Central memory CD4-positive, alpha-beta T cell (primary cell): ENCODE measurements at places on chromosomes 3 and 15.

- no peak for DNase-seq
Measured at GRCh38 chr15:90749754-90750153, 32.6 kb downstream of the BLM start.

DNA sequence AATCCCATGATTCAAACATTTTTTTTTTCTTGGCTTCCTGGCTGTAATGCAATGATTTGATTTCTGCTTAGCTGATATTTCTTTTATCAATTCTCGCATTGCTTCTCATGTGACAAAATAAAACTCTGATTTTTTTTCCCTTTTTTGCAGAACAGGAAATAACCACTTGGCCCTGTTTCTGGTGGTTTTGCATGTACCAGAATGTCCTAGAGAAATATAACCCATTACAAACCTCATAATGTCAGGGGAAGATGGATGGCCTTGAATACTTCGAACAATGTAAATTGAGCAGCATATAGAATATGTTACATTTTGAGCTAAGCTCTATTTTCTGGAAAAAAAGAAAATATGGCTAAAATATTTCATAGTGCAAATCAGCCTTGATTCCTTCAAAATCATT is 275.6 kb downstream of the RAP2B start:
- DNase-seq = no peak

- DNase-seq = no peak
Measured at GRCh38 chr15:98174286-98174685, 213.8 kb downstream of the ARRDC4 start.

GRCh38 chr3:172447611-172448579 is at the start of gene GHSR:
Gene GHSR, minus strand, starts transcription at chr3:172448456. Its CDS starts 43 bp downstream, at chr3:172448413.
- no peak for DNase-seq

GRCh38 chr15:85609492-85609891 is 185.2 kb downstream of the KLHL25 start:
- no peak for DNase-seq

DNA sequence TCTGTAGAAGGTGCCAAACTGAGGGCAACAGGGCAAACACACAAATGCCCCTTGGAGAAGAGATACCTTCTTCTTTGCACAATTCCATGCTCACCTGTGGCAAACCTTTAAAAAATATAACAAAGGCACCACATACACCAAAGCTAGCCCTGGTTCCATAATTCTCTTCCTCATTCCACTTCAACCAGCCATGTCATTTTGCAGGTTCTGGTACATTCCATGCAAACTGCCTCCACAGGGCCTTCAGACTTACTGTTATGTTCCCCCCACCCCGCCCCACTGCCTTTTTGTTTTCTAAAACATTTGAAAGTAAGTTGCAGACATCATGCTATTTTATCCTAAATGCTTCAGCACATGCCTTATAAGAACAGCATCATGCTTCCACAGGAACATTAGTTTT is 269.0 kb downstream of the NSUN3 start:
- no peak for DNase-seq

DNA sequence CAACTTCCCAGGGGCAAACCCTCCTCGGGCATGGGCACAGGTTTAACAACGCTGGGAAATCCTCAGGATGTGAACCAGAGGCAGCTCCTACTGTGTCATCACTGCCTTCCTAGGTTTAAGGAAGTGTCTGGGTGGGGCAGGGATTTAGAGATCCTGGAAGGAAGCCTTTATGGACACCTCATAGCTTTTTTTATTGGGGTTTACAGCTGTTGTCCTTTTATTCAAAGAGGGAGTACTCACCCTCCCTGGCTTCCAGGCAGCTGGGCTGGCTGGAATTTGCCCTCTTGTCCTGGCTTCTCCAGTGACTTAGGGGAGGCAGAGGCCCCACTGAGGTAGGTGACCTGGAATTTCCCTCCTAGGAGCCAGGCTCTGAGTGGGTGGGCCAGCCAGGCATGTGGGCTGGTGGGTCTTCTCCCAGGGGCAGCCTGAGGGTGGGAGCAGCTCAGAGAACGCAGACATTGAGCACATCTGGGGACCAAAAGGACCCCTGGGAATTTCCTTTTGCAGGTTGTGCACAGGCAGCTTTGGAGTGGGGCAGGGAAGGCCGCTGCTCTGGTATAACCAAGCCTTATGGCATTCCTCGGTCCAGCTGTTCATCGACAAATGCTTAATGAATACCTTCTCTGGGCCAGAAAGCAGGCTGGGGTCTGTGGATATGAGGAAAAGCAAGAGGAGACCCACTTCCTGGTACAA is 13.5 kb upstream of the FAM3D start:
- DNase-seq = no peak

- DNase-seq = no peak
Measured at GRCh38 chr3:189513281-189514117, 117.7 kb upstream of the TP63 start.

DNA sequence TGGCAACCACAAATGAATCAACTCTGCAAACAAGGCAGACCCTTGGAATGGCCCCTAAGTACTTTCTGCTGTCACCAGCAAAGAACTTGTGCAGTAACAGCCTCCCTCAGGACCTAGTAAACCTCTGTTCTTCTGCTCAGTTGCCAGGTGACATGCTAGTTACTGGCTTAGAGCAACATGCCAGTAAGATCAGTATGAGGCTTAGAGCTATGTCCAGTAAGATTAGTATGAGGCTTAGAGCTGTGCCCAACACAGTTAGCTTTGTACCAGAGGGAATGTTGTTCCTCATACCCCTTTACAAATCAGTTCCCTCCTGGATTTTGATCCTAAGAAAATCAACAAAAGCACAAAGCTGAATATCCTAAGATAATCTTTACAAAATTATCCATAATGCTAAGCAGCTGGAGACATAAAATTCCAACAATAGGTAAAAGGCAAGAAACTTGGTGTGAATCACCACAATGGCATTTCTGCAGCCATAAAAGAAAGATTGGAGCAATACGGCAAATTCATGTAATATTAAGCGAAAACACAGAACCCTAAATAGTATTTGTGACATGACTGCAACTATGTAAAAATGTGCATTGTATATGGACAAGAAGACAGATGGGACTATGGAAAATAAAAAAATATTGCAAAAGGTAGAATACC is 107.3 kb upstream of the LPP start:
- DNase-seq = no peak

DNA sequence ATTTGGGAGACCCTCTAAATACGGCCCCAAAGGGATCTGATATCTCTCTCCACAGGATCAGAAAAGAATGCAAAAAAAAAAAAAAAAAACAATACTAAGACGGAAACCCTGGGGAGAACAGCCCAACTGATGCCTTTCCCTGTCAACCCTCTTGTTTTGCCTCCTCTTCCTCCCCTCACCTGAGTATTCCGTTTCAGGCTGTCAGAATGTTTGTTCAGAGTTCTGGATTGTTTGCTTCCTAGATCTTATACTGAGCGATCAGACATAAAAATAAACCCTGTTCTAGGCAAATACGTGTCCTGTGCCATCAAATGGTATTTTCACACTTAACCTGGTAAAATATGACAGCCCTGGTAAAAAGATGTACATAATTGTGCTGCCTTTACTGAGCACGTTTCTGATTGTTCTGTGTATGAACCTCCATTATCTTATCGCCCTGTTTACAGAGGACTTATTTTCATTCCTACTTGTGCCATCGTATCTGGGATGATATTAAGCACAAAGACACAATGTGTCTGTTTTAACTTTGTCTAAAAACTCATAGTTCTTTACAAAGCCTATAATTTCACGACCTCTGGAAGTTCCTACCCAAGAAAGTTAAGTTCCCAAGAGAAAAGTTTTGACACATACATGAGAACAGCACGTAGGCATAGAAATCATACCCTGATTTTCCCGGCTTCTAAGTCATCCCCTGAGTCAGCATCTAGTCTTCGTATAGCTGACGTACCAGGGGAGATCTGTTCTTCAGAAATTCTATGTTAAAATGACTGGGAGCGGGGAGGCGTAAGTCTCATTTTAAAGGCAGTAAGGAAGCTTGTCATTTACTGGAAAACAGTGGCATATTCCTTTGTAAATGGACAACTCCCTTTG is 856 bp downstream of the ZBTB38 start:
- DNase-seq = no peak

DNA sequence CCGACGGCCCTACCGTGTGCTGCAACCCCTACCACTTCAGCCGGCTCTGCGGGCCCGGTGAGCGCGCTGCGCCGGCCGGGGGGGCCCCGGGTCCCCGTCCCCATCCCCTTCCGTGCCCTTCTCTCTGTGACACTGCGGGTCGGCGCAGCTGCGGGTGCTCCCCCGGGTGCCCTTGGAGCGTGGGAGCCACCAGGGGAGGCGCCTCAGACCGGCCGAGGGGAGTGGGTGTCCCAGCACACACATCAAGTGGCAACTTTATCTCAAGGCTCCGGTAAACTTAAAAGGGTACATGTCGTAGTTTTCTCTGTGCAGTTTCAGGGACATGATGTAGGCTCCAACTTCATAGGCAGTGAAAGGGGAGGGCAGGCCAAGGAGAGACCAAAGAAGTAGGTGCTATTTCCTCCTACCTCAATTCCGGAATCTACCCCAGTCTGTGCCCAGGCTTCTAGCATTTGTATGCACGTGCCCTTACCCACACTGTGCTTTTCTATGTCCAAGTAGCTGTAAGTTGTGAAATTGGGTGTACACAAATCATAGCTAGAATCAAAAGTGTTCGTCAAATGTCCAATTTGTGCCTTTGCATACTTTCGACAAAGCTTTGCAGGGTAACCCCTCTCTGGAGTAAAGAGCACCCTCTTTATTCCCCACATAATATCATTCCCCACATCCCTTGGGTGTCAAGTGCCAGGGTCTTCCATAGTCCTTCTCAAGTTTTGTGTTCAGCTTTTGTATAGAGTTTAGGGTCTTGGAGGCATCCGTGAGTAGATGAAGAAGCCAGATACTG is 2.2 kb downstream of the SMAD6 start:
- DNase-seq = no peak

- DNase-seq = no peak
Measured at GRCh38 chr3:15361494-15362214, 29.3 kb upstream of the SH3BP5 start.

DNA sequence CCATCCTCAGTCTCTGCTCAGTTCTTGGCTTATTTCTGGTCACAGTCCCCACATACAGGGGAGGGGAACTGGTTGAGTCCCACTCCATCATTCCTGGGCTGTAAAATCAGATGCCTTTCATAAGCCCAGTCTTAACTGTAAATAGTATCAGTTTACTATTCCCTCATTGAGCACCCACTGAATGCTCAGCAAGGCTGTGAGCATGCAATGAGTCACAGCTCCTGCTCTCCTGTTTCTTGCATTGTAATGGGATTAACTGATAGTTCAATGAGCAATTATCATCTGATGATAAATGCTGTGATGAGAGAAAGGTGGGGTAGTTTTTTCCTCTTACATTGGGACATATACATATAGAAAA is 113.6 kb upstream of the TPM1 start:
- no peak for DNase-seq

- no peak for DNase-seq
Measured at GRCh38 chr15:57272771-57273357, 103.4 kb upstream of the CGNL1 start.

- no peak for DNase-seq
Measured at GRCh38 chr15:91844928-91845327, 8.6 kb upstream of the SLCO3A1 start.

GRCh38 chr15:98903377-98904018 is 104.1 kb downstream of the PGPEP1L start:
- no peak for DNase-seq

- DNase-seq = no peak
Measured at GRCh38 chr3:184616436-184616835, 54.9 kb downstream of the EPHB3 start.

- DNase-seq = no peak
Measured at GRCh38 chr15:50049871-50050270, 69.2 kb downstream of the ATP8B4 start.

DNA sequence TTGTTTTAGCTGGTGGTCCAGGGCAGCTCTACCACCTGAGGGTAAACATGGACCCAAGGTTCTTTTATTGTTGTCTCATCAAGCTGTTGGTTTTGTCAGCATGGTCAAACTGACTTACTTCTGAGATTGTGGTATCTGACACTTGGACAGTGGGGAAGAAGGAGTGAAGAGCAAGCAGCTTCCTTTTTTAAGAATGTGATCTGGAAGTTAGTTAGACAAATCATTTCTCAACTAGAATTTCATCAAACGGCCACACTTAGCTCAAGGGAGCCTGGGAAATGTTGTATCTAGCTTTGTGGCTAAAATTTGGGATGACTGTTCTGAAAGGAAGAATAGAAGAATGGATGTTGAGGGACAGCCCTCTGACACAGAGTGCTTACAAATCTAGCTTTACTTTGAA is 215.2 kb downstream of the ZNF621 start:
- DNase-seq = no peak

- no peak for DNase-seq
Measured at GRCh38 chr3:52866427-52866826, 30.9 kb downstream of the STIMATE start.

GRCh38 chr15:51186181-51186705 is 91.5 kb upstream of the TNFAIP8L3 start:
- no peak for DNase-seq

DNA sequence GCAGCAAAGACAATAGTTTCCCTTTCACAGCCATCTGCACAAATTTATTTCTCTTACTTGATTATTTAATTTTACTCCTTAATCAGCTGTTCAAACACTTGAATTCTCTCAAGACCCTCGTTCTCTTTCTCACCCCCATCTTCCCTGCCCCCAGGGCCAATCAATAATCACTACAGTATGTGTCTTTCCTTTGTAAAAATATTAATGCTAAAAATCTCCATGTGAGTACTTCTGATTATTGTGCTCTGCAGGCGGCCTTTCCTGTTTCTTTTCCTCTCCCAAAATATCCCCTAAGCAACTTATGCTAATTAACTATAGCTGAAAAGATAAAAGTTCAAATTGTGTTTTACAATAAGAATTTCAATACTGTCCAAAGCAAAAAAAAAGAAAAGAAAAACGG is 617.0 kb upstream of the CBLB start:
- no peak for DNase-seq

DNA sequence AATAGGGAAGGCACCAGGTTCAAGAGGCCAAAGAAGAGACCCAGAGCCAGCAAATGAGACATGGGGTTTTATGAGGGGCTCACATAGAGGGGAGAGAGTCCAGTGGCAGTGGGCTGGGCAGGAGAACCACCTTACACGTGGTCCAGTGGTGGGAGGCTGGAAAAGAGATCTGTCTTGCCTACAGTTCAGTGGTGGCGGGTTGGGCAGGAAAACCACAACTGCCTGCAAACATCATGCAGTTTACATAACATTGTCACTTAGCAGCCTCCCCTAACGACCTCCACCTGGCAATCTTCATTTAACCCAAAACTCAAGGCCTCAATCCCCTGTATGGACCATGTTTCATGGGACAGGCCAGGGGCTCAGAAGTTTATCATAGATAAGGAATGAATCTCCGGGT is 29.1 kb downstream of the CRYGS start:
- peak; percentile 51 for DNase-seq

GRCh38 chr3:186298876-186299275 is 63.2 kb downstream of the DGKG start:
- DNase-seq = no peak

- no peak for DNase-seq
Measured at GRCh38 chr15:98069256-98069655, 108.8 kb downstream of the ARRDC4 start.

GRCh38 chr3:35320646-35321407 is 318.5 kb upstream of the ARPP21 start:
- no peak for DNase-seq

- no peak for DNase-seq
Measured at GRCh38 chr15:92091155-92091734, 237.7 kb downstream of the SLCO3A1 start.

GRCh38 chr3:122004991-122005565 is 17.0 kb downstream of the ILDR1 start:
- no peak for DNase-seq

GRCh38 chr3:146974001-146974400 is 368.9 kb upstream of the PLSCR5 start:
- no peak for DNase-seq

GRCh38 chr15:45372041-45372995 is 6.0 kb downstream of the GATM start:
- DNase-seq = no peak

- DNase-seq = no peak
Measured at GRCh38 chr3:115712871-115713270, 89.6 kb downstream of the GAP43 start.
